ENCODE measurements at places on chromosomes 5 and 9.

DNA sequence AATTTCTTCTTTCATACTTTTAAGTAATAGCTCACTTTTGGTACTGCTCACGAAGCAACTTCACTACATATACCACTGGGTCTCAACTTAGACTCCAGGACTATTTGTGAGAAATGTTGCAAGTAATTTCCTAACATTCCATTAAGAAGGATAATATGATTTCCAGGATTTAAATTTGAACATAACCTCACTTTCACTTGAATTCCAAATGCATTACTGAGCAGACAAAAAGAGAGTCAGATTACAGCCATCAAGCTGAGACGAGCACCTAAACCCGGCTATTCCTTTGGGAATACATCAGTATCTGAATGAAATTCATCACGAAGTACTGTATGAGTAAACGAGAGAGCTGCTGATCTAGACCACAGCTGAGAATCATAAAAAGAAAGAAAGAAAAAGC is 47.3 kb downstream of the LIFR start:
- DNase-seq, result peak; percentile 64

DNA sequence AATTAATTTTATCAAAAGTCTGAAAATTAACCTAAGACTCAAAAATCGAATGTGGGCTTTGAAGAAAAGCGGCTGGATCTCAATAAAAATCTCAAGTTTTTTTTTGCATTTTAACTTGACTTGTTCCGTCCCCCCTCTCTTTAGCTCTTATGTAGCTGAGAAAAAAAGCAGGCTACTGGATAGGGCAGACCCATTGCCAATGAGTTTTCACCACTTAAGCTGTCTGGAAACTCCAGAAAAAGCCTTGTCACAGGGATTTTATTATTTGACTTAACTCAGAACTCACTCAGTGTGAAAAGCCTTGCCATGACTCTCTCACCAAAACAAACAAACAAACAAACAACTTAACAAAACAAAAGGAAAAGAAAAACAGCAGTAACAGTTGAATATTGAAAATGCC is 247.4 kb downstream of the CDH9 start:
- DNase-seq, result no peak

GRCh38 chr5:159819591-159820411 is 96.5 kb upstream of the ADRA1B start:
- no peak for DNase-seq

DNA sequence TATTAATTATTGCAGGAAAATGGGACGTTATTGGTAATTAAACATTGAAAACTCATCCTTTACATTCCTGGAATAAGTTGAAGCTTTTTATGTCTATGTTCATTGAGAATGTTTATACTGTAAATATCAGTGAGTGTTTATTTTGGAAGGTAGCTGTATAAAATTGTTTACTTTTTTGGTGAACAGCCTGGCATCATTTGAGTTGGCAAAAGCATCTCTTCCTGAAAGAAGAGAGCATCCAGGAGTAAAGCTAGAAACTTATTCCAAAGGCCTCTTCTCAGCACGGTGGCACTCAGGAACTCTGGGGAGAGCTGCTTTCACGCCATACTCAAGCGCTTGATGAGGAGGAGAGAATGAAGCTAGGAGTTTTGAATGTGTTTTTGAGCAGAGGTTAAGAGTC is 79.9 kb downstream of the GAPVD1 start:
- no peak for DNase-seq

- DNase-seq, result no peak
Measured at GRCh38 chr9:22008384-22008716, 755 bp downstream of the CDKN2B start.

DNA sequence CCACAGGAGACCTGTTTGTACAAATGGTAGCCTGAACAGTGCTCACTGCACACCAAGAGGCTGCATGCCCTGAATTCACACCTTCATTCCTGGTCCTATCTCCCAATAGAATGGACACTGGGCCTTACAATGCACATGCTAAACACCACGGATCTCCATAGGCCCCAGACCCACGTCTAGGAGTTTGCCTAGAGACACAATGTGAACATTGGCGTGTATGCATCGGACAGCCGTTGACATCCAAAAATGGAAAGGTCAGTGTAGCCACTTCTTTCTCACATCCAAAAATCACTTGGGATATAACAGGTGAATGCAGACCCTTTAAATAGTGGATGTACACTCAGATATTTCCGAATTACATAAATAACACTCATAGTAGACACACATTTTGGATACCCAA is 927 bp downstream of the PAX5 start:
- peak; percentile 62 for DNase-seq

GRCh38 chr5:156241266-156241665 is 85.7 kb upstream of the SGCD start:
- DNase-seq, result no peak

- DNase-seq, result no peak
Measured at GRCh38 chr5:148179234-148179824, 11.0 kb downstream of the SPINK14 start.
